NCI-H345 (cell line): ENCODE measurements at places on chromosomes 3 and 15.

DNA sequence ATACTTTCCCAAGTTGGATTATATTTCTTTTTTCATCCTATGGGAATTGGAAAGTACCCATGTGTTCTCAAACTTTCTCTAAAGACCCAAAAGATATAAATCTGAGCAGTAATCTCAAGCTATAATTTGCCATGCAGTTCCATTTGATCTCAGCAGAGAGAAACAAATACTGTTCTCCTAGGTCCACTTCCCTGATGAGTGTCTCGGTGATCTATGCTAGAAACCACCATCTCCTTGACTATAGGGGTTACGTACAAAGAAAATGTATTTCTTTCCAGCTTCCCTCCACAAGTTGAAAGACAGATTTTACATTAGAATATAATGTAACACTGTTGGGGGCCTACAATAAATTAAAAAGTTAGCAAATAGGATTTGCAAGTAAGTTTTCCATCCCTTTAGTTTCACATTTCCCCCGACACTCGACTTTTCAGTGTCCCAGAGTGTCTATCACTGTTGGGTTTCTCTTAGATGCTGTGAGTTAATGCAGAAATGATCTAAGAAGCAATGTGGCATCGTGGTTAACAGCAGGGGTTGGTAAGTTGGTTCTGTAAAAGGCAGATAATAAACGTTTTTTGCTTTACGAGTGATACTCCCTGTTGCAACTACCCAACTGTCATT, 465.1 kb upstream of the CFAP20DC start:
- no peak for DNase-seq

GRCh38 chr15:70238917-70239316, 141.2 kb upstream of the TLE3 start:
- no peak for DNase-seq

GRCh38 chr3:46995901-46996562, 16.6 kb downstream of the NBEAL2 start:
- no peak for DNase-seq

- no peak for DNase-seq
Observed at GRCh38 chr15:98232761-98233160, 272.3 kb downstream of the ARRDC4 start.

DNA sequence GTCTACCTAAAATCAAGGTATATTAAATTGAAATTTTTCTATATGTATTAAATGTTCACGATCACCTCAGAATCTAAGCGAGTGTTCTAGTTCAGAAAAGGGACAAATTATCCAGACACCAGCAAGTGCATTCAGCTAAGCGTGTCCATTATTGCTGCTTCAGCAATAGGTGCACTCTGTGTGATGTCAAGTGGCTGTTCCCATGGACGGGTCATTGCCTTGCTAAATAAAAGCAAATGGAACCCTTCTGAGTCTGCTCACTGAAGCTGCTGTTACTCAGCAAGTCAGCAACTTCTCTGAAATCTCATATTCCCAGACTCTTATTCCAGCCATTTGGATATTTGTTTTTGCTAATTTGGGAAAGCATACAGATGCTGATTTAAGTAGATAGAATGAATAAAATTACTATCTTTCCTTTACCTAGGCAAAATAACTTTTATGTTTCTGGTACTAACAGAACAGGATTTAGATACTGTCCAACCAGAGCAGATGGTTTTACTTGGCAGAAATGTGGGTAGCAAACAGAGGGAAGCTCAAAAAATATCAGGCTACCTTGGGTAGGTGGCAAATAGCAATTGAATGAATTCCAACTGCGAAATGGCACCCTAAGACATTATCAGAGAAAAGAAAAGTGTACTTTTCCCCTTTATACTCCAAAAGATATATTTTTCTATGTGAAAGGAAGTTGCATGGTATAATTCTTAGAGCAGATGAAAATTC, 407.0 kb downstream of the GAP43 start:
- no peak for DNase-seq

DNA sequence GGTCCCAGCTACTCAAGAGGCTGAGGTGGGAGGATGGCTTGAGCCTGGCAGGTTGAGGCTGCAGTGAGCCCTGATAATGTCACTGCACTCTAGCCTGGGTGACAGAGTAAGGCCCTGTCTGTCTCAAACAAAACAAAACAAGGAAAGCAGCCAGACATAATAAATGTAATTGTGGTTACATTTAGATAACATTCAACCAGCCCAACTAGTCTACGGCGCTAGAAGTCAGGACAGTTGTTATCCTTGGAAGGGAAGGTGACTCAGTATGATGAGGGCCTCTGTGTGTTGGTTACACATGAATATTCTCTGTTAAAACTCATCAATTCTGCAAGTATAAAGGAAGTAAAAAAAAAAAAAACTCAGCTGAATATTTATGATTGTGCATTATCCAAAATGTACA, 27.0 kb upstream of the CSPG5 start:
- no peak for DNase-seq

DNA sequence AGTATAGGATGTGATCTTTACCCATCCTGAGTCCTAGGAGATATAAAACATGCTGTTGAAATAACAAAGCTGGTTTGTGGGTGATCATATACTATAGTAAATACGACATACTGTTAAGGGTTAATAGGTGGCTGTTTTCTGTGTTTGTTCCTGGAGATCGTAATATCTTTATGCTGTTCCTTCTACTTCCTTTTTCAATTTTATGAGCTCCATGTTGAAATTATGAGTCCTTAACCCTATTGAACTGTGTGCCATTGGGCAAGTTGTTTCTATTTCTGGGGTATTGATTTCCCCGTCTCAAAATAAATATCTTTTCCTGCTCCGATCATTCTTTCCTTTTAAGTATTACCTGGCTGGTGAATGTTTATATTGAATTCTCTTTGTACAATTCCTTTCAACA, 115.1 kb downstream of the LPP start:
- DNase-seq: no peak

DNA sequence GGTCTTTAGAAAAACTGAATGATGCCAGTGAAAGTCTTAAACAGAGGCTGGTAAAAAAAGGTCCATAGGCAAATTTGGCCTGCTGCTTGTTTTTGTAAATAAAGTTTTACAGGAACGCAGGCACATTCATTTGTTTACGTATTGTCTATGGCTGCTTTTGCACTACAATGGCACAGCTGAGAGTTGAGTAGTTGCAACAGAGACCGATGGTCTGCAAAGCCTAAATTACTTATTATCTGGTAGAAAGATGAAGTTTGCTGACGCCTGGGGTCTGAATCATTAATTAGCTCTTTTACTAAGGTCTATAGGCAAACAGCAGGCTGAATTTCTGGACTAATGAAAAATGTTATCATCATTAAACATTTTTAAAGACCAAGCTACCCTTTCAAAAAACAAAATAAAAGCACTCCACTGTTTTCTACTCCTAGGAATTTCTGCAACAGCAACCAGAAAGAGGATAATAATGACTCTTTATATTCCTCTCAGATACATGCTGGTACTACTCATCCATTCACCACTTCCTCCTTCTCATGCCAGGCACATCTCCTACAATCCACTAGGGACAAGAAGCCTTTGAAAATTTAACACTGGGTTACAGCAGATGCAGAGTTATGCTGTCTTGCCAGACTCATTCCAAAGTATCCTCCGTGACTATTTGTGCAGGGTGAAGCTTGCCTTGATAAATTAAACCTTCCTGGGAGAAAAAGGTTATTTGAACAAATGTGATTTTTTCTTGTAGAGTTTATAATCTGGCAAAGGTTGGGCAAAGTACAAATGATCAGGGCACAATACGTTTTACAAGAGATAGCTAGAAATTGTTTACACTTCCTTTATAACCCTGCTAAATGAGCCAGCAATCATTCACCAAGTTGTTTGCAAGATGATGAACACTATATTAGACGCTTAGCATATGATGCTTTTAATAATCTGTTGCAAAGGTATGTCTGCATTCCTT, 6.0 kb downstream of the GATM start:
- DNase-seq: no peak

DNA sequence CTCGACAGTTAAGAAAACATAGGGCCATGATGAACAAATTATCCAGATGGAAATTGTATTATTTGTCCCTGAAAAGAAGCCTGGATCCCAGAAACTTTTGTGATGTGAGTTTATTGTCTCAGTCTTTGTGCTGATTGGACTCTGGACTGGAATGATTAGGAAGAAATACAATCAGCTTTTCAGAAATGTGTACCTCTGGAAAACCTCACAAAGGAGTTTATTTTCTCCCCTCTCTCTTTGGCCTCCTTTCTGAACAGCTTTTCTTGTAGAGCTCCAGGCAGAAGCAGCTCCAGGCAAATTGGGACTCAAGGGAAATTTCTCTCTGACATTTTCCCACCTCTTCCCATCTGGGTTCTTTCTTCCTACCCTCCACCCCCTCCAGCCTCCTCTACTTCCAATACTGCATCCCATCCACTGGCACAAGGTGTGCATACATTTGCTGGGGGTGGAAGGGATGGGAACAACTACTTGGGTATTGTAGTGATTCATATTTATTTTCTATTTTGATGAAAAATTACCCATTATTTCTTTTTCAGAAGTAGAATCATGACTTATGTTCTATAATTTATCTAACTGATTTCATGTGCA, 119.7 kb downstream of the CD47 start:
- no peak for DNase-seq

GRCh38 chr3:54771050-54771449, 156.8 kb downstream of the LRTM1 start:
- DNase-seq: no peak

DNA sequence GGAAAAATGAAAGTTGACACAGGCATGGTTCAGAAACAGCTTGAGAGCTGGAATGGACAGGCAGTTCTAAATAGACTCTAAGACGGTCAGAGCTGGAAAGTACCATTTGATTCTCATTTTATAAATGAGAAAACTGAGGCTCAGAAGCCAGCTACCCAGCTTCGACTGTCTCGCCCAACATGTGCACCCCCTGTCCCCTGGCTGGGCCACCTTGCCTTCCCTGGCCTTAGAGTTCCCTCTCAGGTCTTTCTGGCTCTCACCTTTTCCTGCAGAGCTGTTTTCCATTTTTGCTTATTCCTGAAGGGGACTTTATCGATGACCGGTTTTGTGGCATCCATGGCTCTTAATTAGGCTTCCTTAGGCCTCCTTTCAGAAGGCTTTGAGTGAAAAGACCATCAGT, 17.3 kb upstream of the DOCK3 start:
- DNase-seq: no peak

DNA sequence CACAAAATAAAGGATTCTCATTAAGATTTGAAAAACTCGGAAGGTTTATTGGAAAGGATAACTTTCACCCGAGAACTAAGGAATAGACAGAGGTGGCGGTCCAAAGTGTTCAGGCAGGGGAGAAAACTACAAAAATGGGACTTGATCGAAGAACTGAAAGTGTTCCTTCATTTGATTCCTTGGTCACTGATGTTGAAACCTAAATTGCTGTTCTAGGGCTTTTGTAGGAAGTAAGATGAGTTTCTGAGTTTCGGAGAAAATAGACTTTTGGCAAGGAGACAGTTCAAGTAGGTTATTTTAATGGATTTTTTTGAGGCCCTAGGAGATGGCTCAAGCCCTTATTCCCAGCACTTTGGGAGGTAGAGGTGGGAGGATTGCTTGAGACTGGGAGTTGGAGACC, 1.4 kb downstream of the TRIP4 start:
- DNase-seq: no peak

DNA sequence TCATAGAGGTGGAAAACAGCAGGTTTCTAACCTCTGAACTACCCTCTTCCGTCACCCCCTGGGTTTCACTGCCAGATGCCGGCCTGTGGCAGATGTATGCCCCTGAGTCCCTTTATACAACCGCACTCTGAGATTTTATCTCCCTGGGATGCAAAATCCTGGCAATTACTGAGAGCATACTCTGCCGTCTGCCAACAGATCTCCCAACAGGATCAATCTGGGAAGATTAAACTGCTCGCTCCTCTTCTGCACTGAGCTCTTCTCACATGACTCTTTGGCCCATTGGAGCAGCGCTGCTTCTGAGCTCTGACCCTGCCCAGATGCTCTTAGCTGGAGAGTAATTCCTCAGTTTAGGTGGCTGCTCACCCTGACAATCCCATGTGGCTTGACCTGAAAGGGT, 133.2 kb downstream of the LIPC start:
- DNase-seq: no peak

DNA sequence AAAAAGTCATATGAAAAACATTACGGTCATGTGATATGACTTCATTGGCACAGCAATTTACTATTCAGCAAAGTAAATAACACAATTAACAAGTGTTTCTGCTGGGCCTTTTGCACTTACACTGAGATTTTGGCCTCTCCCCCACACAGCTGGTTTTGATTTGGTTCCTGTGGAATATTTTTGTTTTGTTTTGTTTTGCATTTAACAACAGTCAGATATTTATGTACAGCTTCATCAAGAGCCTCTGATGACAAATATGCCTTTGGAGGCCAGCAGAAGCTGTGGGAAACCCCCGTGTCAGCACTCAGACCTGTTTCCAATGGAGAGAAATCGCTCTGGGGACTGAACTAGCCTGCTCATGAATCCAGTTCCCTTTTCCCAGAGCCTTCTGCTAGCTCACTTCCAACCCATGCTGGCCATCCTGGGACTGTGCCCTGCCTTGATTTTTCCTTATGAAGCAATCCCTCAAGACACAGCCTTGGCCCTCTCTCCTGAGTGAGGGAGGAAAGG, 161.9 kb downstream of the ATG7 start:
- no peak for DNase-seq

GRCh38 chr3:12267376-12268030, 21.4 kb upstream of the PPARG start:
- no peak for DNase-seq

DNA sequence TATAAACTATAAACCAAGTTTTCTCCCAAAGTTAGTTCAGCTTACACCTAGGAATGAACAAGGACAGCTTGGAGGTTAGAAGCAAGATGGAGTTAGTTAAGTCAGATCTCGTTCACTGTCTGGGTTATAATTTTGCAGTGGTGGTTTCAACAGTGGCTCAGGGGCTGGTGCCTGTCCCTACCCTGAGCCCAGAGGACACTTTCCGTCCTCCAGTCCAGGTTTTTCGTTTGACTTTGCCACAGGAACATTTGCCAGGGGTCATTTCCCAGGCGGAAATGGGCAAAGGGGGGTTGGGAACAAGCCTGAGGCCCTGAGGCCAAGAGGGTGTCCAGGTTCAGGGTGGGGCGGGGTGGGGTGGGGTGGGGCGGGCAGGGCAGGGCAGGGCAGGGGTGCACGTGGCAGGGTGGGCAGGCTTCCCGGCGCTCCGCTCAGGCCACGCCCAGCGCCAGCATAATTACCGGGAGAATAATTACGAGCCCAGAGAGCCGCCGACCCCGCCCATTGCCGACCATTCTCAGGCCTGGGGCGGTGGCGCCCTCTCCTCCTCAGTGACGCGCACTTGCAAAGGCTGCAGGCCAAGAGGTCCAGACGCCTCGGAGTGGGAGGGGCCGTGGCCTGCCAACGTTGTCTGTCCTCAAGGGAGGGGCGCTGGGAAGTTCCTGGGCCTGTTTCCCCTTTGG, 70.4 kb downstream of the KLF13 start:
- no peak for DNase-seq
